ENCODE measurements at places on chromosomes 5 and 9.

GRCh38 chr9:123316053-123316718 lies 39.8 kb upstream of the CRB2 start:
- no peak for DNase-seq

DNA sequence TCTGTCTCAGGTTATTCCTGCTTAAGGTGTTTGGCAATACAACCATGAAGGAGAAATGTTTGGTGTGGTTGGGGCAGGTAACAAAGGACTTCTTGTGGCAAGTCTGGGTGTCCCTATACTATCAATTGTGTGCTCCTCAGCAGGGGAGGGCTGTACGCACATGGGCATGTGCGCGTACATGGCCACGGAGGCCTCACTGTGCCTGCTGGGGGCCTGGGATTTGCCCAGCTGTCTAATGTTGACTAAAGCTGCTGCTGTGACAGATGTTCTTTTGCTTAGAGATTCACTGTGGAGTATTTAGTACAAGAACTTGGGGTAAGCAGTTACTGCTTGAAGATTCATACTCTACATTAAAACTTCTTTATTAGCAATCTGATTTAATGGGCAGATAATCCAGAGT lies 97.5 kb downstream of the HSPA4 start:
- no peak for DNase-seq

GRCh38 chr9:100216178-100216787 lies 117.2 kb downstream of the INVS start:
- peak; percentile 9 for DNase-seq

- no peak for DNase-seq
These were observed 32.4 kb upstream of the NXNL2 start for GRCh38 chr9:88502552-88503034.

DNA sequence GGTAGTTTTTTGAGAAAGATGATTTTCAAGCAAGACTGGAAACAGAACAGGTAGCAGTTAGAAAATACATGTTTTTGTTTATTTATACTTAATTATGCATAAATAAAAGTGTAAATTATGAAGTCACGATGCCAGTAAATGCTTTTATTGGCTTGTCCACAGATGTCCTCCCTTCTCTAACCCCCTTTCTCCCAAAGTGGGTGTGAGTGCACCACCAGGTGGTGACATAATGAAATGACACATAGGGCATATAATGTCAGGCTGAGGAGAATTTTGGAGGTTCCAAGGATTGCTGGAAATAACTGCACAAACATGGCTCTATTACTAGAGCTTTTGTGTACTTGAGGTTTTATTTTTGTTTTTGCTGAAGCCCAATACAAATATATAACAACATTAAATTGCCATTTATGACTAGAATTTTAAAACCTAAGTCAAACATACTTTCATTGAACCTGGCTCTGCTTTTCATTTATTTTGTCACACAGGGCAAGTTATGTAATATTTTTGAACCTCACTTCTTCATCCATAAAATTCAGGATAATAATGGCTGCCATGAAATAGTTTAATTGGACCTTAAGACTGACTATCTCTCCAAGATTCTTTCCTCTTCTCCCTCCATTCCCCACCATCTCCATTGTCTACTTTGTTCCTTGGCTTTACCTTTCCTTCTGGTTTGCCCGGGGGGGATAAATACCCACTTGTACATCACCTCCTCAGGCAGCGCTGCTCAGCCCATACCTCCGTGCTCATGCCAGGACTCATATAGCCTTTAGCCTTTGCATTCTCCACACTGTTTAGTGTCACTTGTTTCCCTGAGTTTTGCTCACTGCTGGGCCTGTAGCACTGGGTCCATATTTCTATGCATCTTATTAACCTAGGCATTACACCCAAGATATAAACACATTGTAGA lies 168.8 kb downstream of the PDE4D start:
- DNase-seq: no peak
